ENCODE measurements at places on chromosomes 7 and 10.

DNA sequence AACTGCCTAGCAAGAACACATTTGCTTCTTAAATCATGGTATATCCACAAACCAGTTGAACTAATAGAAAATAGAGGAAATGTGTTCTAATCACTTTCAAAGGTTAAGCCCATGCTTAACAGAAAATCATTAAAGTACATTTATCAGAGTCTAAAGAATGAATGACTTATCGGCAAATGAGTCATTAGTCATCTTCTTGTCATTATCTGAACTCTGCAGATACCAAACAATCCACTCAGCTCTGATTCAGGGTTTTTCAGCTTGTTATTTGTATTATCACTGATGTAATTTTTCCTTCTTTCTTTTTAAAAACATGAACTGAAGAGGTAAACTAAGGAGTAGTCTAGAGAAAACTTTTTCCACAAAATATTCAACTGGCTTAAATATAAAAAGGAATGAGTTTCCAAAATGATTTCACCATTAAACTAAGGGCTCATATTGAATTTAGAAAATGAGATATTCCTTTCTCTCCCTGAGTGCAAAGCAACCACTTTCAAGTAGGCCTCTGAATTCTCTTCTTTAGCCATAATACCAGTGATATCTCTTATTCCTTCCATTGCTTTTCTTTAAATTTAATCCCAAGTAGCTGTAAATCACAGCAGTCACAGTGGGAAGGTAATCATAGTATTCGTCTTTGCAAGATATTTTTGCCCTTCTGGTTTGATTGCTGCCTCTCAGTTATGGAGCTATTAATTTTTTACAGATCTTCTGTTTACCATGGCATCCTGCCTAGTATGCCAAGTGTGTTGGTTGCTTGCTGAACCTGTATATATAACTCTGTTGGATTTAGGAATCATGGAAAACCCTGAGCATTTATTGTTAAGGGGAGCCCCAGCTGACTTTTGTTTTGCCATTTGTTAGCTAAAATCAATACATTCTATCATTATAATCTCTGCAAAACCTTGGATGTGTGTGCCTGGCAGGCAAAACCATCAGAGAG is 125.1 kb downstream of the THSD7A start:
- peak; percentile 83 for DNase-seq

GRCh38 chr7:424961-425793 is 94.5 kb downstream of the PDGFA start:
- DNase-seq: no peak

GRCh38 chr10:7408291-7409044 is 2.4 kb downstream of the SFMBT2 start:
- DNase-seq: no peak

DNA sequence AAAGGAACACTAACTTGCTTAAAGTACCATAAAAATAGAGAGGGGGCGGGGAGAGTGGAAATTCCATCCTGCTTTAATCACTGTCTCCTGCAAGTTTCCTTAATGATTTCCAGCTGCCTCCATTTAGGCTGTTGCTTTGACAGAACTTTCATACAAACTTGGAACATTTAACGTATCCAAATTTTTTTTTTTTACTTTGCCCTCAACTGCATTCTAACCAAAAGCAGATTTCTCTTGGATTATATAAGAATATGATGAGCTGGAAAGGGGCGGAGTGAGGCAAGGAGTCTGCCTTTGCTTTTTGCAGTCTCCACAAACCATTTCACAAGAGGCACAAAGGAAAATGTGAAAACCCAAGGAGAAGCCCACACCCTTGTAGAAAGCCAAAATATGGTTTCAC is 46.6 kb upstream of the COL1A2 start:
- DNase-seq: no peak

- DNase-seq: peak; percentile 29
These were observed 534.8 kb downstream of the AUTS2 start for GRCh38 chr7:70132852-70133690.

GRCh38 chr10:44635176-44635575 is 250.3 kb upstream of the CXCL12 start:
- DNase-seq: no peak

DNA sequence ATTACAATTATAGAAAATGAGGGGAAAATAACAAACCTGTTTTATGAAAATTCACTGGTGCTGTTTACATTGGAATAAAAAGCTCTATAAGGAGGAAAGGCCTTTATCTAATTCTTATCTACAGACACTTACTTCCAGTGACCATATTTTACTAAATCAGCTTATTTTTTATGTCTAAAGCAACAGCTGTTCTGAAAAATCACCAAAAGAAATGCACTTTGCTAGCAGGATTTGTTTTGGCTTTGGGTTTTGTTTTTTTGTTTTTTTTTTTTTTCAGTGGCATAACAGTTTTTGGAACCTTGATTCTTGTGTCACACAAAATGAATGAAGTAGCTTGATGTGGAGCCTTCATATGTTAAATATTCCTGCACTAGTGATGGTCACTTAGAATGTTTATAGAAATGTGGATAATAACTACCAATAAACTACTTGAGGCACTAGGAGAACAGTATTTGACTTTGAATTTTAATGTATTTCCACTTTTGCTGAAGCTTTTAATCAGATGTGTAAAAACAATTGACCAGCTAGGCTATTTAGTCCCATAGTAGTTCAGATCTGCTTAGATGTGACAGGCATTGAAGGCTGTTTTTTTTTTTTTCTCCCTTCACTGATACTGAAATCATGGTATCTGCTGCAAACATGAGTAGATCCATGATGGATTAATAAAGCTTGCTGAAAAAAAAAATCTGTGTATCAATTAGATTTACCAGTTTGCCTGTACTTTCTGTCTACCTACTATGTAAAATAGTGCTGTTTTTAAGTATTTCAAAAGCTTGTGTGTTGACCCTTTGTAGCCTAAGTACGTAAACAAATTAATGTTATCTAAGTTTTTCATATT is 2.8 kb downstream of the ARL4A start:
- DNase-seq: no peak

DNA sequence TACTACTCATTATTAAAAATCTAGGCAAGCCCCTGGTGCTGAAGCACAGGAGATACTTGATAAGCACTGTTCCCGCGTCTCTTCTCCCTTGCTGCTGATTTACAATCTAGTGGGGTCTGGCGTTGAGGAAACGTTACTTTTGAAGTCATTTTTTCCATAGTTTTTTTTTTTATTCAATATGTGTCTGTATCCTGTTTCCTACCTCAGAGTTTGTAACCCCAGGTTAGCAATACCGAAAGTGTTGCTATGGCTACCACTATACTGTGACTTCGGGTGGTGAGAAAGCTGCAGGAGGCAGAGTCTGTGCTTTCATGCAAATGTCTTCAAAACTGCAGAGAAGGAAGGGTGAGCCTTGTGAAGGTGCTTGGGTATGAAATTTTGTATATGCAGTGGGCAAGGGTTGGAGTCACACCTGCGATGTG is 458.8 kb upstream of the GHITM start:
- no peak for DNase-seq

GRCh38 chr7:147332988-147333387 is 1216.4 kb downstream of the CNTNAP2 start:
- DNase-seq: no peak
